Small intestine (tissue), 16 donors: ENCODE measurements at places on chromosomes 6 and 20. TPM values are rescaled to one million over a fixed set of nuclear protein-coding genes. Genes with fewer than 3 reads are reported as not detected.

The WFDC5 gene
- polyA plus RNA-seq = not detected

The COL11A2 gene
- polyA plus RNA-seq = 0.57 TPM

- no peak for DNase-seq
Measured at GRCh38 chr6:27667657-27668441, 194.9 kb upstream of the ZNF184 start.

DNA sequence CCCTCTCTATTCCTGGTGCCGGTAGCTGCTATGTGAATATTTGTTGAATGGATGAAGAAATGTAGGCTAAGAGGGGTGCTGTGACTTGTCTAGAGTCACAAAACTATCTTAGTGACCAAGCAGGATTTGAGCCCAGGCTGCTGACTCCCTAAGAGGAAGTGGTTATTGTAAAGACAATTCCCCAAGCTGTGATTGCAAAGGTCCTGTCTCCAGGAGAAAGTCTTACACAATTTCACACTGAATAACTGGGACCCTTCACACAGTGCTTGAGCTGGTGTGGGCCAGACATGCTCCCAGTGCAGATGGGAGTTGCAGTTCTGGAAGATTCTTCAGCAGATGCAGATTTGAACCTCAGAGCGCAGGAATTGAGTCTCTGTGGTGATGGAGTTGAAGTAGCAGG is 38.1 kb downstream of the IYD start:
- no peak for DNase-seq

The CHRNA4 gene
- 0.87 TPM for polyA plus RNA-seq

The SAMD3 gene
- 2.4 TPM for polyA plus RNA-seq

The TFAP2D gene
- polyA plus RNA-seq = not detected

DNA sequence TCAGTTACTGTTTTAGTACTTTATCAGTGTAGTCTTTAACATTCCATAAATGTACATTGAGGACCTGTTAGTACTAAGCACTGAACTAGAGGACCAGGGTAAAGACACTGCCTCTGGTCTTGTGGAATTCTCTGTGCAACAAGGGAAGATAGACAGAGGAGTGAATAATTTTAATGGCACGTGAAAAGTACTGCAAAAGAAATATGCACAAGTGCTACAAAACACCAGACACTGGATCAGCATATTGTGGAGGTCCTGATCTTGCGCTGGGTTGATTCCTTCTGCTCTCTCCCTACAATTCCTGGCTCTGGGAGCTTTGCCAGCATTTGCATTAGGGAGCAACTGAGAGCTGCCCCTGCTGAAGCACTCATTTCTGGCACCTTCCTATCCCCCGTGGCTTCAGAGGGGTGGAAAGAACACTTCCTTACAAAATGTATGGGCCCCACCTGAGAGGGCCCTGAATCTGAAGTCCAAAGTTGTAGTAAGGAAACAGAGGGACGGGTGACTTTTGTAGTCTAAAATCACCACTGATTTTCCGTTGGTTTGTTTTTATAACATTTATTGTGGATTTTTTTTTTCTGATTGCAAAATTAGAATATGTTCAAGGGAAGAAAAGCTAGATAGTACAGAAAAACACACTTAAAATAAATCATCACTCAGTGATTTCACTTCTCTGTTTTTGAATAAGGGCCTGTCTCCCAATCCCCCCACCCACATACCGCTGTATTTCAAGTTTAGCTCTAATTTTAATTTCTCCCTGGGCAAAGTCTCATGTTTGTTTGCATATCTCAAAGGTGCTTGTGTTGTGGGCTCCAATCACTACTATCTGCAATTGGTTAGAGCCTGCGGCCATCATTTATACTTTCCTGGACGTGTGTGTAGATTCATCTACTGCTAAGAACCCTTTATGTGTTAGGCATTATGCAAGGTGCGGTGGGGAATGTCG is 4.9 kb downstream of the PKIG start:
- no peak for DNase-seq

The MCHR2 gene
- not detected for polyA plus RNA-seq

DNA sequence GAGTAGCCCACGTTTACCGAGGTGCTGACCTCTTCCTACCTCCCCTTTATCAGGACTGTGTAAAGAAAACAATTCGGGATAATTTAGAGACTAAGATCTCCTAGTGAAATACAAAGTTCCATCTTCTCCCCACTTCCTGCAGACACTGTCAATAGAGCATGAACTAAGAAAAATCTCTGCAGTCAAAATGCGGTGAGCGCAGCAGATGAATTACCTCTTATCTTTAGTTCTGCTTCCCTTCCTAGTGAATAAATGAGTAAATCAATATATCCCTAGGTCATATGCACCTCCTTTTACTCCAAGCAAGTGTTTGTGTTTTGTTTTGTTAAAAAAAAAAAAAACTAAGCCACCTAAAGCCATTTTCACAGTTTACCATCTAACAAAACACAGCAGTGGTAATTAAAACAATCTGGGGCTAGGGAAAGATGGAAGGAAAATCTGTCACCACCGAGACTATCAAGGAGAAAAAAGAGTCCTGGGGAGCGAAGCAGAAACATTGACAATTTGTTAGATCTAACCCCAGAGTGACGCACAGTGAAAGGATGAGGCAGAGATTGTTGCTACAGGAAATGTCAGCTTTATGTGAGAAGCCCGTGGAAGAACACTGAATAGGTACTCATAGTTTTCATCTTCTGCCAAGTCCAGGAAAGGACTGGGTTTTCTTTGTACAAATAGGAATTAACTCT is 159.4 kb upstream of the SPTLC3 start:
- no peak for DNase-seq
